ENCODE measurements at places on chromosomes 12 and 14.
A peak's percentile ranks its signal among the peaks of the same experiment; 100 is the strongest.

GRCh38 chr14:44970907-44971306 lies 8.9 kb downstream of the TOGARAM1 start:
- no peaks in the 10 kb centered on the region for H3K4me1 ChIP-seq
- no peak for DNase-seq
- H3K27ac ChIP-seq, result no peak overlapping the region
- H3K4me3 ChIP-seq, result no peak overlapping the region
- no peaks in the 10 kb centered on the region for H3K27me3 ChIP-seq

GRCh38 chr12:45745861-45746277 lies 16.4 kb downstream of the ARID2 start:
- H3K4me3 ChIP-seq, result no peak overlapping the region
- peaks cover 4% of the 10 kb centered on the region for H3K36me3 ChIP-seq
- peaks cover 1% of the 10 kb centered on the region for H3K4me1 ChIP-seq
- DNase-seq, result peak; percentile 31

- DNase-seq, result no peak
- H3K36me3 ChIP-seq, result no peaks in the 10 kb centered on the region
- no peaks in the 10 kb centered on the region for H3K4me1 ChIP-seq
- no peak overlapping the region for H3K4me3 ChIP-seq
- H3K27ac ChIP-seq, result no peak overlapping the region
These were observed 174.0 kb downstream of the ASCL4 start for GRCh38 chr12:107948391-107948945.

DNA sequence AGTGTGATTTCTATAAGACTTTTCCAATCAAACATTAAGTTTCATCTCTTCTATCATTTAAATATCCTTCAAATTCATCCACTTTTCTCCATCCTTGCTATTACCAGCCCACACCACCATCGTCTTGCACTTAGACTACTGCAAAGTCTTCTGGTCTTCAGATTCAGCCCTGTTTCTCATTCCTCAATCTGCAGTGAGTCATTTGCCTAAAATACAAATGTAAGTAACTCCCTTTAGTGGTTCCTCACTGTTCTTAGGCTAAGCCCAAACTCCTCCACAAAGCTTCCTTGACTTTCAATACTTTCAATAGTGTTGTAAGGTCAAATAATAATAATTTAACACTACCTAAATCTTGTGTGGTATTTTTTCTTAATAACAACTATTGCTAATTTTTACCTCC lies 83.3 kb downstream of the PLEKHG7 start:
- no peak overlapping the region for H3K27ac ChIP-seq
- no peak overlapping the region for H3K4me3 ChIP-seq
- DNase-seq, result no peak
- H3K4me1 ChIP-seq, result no peaks in the 10 kb centered on the region
- no peaks in the 10 kb centered on the region for H3K36me3 ChIP-seq

DNA sequence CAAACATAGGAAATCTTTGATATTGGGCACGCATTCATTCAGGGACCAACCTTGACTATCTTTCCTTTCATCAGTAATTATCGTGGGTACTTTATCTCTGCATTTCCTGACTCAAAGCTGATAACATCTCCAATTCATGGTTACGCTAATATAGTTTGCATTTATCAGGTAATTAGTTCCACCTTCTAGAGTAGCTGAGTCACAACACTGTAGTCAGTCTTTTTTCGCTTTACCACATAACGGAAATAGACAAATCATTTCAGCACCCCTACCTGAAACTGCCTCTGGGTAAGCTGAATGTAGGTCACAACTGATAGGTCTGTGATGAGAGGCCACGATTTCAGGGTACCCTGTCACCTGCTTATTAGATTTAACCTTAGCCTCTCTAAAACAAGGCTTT lies 36.7 kb upstream of the IL22 start:
- H3K36me3 ChIP-seq, result no peaks in the 10 kb centered on the region
- no peaks in the 10 kb centered on the region for H3K4me1 ChIP-seq
- H3K4me3 ChIP-seq, result no peak overlapping the region
- H3K27me3 ChIP-seq, result no peaks in the 10 kb centered on the region
- no peak for DNase-seq
- no peak overlapping the region for H3K27ac ChIP-seq

DNA sequence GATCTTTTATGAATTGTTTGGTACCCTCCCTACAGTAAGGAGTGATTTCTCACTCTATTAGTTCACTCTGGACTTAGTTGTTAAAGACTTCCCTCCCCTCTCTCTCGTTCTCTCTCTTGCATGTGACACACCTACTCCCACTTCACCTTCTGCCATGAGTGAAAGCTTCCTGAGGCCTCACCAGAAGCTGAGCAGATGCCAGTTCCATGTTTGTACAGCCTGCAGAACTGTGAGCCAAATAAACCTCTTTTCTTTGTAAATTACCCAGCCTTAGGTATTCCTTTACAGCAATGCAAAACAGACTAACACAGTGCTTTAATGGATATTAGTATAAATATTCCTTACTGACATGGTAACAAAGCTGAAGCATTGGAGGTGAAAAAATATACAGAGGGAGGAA lies 187.7 kb downstream of the SSPN start:
- H3K36me3 ChIP-seq, result no peaks in the 10 kb centered on the region
- DNase-seq, result no peak
- H3K4me1 ChIP-seq, result no peaks in the 10 kb centered on the region
- H3K4me3 ChIP-seq, result no peak overlapping the region
- no peaks in the 10 kb centered on the region for H3K27me3 ChIP-seq

DNA sequence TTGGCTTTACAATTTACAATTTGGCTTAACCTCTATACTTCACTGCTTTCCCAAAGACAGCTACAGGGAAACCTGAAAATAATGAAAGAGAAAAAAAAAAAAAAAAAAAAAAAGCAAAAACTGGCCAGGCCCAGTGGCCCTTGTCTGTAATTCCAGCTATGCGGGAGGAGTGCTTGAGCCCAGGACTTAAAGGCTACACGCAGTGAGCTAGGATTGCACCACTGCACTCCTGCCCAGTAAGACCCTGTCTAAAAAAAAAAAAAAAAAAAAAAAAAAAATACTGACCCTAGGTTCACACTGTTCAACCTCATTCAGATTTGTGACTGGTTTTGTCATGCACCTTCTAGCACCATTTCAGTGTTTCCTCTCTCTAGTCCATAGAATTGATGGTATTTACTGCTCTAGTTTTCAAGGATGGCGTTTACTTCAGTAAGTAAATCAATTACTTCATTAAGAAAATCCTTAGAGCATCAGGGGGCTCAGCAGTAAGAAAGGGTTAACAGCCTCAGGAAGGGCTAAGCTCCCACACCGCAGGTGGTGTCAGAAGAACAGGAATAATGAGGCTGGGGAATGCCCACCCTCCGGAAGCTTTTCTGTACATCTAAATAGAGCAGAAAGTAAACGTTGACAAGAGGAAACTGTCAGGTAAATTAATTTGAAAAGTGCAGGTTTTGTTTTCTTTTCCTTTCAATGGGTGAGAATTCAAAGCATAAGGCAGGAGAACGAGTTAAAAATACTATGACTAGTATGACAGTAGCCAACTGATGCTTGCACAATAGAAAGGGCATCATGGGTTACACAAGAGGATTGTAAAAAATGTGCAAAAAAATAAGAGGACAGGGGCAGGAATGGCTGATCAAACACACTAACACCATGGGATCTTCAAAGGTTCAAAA lies 115.0 kb upstream of the MDM1 start:
- peak; percentile 85 for DNase-seq
- no peak overlapping the region for H3K4me3 ChIP-seq
- H3K4me1 ChIP-seq, result peaks cover 4% of the 10 kb centered on the region
- H3K36me3 ChIP-seq, result no peaks in the 10 kb centered on the region
- H3K27me3 ChIP-seq, result no peaks in the 10 kb centered on the region
- H3K27ac ChIP-seq, result peak overlapping the region; percentile 6

DNA sequence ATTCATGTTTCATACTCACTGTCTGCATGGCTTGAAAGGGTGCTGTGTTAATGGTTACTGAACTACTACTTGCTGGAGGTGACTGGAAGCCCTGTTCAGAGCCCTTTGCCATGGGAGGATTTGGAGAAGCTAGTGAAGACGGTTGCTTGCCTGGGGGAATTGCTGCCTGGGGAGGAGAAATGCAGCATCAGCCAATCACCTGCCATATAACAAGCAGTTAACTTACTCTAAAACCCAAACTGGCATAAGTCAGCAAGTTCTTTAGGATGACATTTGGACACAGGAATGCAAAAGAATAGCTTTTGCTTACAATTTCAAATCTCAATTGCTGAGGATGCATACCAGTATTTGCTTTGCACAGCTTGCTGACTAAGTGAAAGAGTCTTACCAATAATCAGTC lies 23.4 kb upstream of the IPO8 start:
- H3K4me1 ChIP-seq, result no peaks in the 10 kb centered on the region
- no peaks in the 10 kb centered on the region for H3K27me3 ChIP-seq
- peaks cover 3% of the 10 kb centered on the region for H3K36me3 ChIP-seq
- no peak overlapping the region for H3K4me3 ChIP-seq

DNA sequence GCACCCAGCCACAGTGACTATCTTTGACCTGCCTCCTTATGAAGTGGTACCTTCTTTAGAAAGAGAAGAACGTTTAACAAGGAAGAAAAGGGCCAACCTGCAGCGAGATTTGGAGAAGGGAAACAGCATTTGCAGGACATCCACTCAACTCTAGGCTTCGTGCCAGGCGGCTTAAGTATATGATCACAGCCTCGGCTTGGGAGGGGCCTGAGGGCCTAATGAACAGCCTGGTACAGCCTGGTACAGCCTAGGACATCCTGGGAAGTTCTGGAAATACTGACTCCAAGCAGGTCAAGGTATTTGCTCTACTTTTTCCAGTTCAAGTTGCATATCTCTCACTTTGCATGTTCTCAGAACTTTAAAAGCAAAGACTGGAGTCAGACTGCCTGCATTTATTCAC lies 16.1 kb downstream of the HCAR2 start:
- H3K27ac ChIP-seq, result no peak overlapping the region
- no peak overlapping the region for H3K4me3 ChIP-seq
- H3K27me3 ChIP-seq, result no peaks in the 10 kb centered on the region
- no peaks in the 10 kb centered on the region for H3K36me3 ChIP-seq

DNA sequence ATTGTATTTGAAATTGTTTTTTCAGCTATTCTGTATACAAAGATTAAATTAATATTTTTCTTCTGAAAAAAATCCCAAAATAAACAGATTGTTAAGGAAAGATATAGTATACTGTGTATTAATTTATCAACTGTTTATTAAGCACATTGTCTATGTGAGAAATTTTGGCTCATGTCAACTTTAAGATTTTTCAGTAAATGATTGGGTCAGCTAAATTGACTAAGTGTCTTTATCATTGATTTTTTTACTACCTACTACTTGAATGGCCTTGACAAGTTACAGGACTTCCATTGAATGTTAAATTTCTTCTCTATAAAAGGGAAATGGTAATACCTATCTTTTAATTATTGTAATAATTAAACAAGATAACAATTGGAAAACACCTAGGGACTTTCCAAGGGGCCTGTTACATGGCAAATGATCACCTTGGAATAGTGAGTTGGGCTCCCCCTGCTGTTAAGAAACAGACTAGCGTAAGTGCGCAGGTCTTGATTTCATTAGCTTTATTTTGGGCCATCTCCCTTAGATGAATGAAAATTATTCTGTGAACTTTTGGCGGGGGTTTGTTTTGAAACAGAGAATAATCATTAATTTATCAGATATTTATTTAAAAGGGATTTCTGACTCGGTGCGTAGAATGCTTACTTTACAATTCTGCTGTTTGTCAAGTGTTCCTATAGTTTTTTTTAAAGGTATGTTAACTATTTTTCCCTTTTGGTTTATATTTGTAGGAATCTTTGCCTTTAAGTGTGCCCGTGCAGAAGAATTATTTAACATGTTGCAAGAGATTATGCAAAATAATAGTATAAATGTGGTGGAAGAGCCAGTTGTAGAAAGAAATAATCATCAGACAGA lies 14.5 kb upstream of the CCT2 start:
- H3K27ac ChIP-seq, result no peak overlapping the region
- peaks cover 17% of the 10 kb centered on the region for H3K36me3 ChIP-seq
- no peaks in the 10 kb centered on the region for H3K4me1 ChIP-seq
- H3K27me3 ChIP-seq, result no peaks in the 10 kb centered on the region
- no peak overlapping the region for H3K4me3 ChIP-seq
- peak; percentile 88 for DNase-seq

- H3K4me3 ChIP-seq, result no peak overlapping the region
- no peaks in the 10 kb centered on the region for H3K27me3 ChIP-seq
- no peak overlapping the region for H3K27ac ChIP-seq
- H3K4me1 ChIP-seq, result no peaks in the 10 kb centered on the region
- H3K36me3 ChIP-seq, result no peaks in the 10 kb centered on the region
- DNase-seq, result no peak
These were observed 163.5 kb upstream of the ALG10B start for GRCh38 chr12:38152816-38153736.

DNA sequence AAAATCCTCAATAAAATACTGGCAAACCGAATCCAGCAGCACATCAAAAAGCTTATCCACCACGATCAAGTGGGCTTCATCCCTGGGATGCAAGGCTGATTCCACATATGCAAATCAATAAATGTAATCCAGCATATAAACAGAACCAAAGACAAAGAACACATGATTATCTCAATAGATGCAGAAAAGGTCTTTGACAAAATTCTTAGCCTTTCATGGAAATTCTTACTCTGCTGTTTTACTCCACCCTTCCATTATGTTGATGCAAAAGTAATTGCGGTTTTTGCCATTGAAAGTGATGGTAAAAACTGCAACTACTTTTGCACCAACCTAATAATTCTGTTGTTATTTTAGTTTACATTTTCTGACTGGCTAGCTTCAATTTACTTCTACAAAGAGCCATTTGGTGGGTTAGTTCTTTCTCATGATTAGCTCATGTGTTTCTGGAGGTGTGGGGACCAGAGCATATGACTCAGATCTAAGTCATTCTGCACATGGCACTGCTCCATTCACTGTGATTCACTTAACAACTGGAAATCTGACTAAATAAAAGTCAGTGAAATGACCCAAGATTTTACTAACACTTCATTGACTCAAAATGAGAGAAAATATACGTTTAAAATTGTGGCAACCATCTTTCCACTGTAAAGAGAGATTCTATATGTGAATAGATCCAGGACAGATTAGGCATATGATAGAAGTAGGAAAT lies 99.9 kb downstream of the TMTC3 start:
- no peak overlapping the region for H3K4me3 ChIP-seq
- H3K27me3 ChIP-seq, result no peaks in the 10 kb centered on the region
- DNase-seq, result no peak
- no peaks in the 10 kb centered on the region for H3K4me1 ChIP-seq

GRCh38 chr14:50272498-50272897 lies 39.5 kb downstream of the L2HGDH start:
- no peak overlapping the region for H3K4me3 ChIP-seq
- H3K27ac ChIP-seq, result no peak overlapping the region
- no peaks in the 10 kb centered on the region for H3K36me3 ChIP-seq
- no peaks in the 10 kb centered on the region for H3K27me3 ChIP-seq
- no peaks in the 10 kb centered on the region for H3K4me1 ChIP-seq

DNA sequence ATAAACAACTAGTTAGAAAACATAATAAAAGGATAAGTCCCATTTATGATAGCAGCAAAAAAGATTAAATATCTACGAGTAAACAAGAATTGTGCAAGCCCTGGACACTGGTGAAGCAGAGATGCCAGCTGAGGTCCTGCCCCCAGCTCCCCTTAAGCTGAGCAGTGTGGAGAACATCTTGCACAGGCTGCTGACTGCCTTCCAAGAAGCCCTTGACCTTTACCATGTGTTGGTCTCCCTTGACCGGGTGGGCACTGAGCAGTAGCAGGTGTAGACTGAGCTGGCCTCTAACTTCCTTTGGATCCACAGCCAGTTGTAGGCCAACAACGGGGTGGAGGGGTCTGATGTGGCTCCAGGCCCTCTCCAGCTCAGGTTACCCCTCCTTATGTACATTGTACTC lies 47.7 kb upstream of the PAPLN start:
- H3K27me3 ChIP-seq, result no peaks in the 10 kb centered on the region
- H3K27ac ChIP-seq, result no peak overlapping the region
- peaks cover 31% of the 10 kb centered on the region for H3K36me3 ChIP-seq
- no peak for DNase-seq
- peak overlapping the region; percentile 53 for H3K4me3 ChIP-seq
- no peaks in the 10 kb centered on the region for H3K4me1 ChIP-seq

- DNase-seq, result peak; percentile 98
- H3K4me3 ChIP-seq, result no peak overlapping the region
- no peaks in the 10 kb centered on the region for H3K27me3 ChIP-seq
- H3K27ac ChIP-seq, result peak overlapping the region; percentile 97
These were observed 133.5 kb upstream of the HIF1A start for GRCh38 chr14:61561657-61562276.
